ELF-1 (cell line): ENCODE measurements at places on chromosomes 6 and 20.

DNA sequence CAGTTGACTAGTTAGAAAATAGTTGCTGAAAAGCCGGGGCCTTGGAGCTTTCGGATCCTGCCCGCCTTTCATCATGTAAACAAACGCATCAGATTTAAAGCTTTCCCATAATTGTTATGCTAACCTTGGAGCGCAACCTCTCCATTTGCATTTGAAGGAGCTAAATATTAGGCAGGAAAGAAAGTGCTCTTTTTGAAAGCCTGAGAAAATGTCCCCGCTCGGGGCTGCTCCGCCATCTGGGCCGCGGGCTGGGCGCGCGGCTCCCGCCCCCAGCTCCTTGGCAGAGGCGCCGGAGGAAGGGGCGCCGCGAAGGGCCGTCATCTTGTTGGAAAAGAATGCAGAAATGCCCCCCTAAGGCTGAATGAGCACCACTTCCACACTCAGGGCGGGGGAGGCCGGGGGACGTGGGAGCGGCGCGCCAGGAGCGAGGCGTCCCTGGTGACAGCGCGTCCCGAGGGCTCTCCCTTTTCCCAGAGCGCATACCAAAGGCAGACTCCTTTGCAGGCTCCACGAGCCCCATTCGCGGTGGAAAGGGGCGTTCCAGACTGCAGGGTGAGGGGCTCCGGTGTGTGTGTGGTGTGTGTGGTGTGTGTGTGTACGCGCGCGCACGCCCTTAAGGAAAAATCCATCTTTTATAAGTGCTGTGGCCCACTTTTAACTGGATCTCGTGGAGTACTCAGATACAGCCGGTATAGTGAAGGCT, 145.6 kb upstream of the ID4 start:
- peak; percentile 90 for DNase-seq

DNA sequence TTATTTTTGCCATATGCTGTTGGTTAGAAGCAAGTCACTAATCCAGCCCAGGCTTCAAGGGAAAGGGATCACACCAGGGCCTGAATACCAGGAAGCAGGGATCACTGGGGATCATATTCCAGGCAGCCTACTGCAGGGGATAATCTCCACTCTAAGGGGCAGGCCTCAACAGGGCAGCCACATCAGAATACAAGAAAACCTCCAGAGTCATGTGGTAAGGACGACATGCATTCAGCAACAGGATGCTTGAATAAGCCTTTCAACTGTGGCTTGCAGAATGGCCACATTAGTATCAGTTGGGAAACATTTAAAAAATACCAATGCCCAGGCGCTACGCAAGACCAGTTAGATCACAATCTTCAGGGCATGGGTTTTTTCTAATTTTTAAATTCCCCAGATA, 109.1 kb downstream of the LY86 start:
- peak; percentile 43 for DNase-seq

- DNase-seq: no peak
These were observed 45.3 kb upstream of the LOC128125822 start for GRCh38 chr6:63526931-63527330.

- DNase-seq: peak; percentile 87
These were observed 9.0 kb upstream of the MRPS10 start for GRCh38 chr6:42226645-42227143.

- DNase-seq: no peak
These were observed 355 bp upstream of the AKAP7 start for GRCh38 chr6:131134980-131135243.

DNA sequence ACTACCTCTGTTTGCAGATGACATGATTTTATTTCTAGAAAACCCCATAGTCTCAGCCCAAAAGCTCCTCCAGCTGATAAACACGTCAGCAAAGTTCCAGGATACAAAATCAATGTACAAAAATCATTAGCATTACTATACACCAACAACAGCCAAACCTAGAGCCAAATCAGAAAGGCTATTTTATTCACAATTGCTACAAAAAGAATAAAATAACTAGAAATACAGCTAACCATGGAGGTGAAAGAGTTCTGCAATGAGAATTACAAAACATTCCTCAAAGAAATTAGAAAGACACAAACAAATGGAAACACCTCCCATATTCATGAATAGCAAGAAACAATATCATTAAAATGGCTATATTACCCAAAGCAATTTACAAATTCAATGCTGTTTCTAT, 65.6 kb upstream of the HTR1E start:
- DNase-seq: no peak

DNA sequence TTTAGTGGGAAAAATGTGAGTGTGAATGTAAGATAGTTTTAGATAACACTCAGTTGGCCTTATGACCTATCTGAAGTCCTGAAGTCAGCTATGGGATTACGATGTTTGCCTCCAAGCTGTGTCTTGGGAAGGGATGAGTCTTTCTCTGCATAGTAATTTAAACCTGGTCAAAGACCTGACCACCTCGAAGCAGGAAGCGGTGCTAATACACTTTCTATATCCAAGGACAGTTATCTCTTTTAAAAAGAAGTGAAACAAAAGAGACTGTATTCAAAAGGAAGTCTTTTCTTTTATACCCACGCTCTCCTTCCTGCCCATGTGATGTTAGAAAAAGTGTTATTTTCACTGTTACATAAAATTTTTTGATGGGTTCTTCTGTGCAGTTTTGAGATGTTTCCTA, 94.9 kb downstream of the JARID2 start:
- no peak for DNase-seq

- DNase-seq: no peak
These were observed 17.2 kb downstream of the DYNLT1 start for GRCh38 chr6:158627168-158627939.

- DNase-seq: peak; percentile 53
These were observed 25.7 kb downstream of the KCNK5 start for GRCh38 chr6:39203436-39204159.

DNA sequence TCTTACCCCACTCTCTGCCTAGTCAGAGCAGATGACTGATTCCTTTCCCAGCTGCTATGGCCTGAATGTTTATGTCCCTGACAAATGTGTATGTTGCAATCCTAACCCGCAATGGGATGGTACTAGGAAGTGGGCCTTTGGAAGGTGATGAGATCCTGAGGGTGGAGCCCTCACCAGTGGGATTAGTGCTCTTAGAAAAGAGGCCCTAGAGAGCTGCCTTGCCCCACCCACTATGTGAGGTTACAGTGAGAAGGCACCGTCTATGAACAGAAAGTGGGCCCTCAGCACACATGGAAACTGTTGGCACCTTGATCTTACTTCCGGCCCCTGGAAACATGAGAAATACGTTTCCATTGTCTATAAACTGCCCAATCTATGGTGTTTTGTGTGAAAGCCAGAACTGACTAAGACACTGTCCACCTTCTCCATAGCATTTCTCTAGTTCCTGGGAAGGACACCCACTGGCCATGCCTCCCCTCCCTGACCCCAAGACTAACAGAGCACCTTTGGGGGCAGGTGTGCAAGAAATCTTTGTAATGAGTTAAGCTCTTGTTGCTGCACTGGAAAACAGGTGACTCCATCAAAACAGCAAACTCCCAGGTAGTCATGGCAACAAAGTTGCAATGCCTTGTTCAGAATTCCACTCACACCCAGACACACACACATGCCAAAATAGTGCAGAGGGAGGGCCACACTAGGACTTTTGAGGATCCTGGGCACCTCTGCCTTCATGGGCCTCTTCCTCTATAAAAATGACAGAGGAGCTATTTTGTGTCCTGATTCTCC, 16.2 kb downstream of the GABRR2 start:
- no peak for DNase-seq

DNA sequence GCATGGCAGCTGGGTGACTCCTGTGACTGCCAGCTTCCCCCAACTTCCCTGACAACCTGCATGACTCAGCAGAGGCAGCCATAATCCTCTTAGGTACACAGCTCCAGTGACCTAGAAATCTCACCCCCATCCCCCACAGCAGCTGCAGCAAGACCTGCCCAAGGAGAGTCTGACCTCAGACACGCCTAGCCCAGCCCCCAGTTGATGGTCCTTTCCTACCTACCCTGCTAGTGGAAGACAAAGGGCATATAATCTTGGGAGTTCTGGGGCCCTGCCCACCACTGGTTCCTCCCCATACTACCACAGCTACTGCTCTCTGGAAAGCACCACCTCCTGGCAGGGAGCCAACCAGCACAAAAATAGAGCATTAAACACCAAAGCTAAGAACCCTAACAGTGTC, 90.2 kb downstream of the F13A1 start:
- no peak for DNase-seq

DNA sequence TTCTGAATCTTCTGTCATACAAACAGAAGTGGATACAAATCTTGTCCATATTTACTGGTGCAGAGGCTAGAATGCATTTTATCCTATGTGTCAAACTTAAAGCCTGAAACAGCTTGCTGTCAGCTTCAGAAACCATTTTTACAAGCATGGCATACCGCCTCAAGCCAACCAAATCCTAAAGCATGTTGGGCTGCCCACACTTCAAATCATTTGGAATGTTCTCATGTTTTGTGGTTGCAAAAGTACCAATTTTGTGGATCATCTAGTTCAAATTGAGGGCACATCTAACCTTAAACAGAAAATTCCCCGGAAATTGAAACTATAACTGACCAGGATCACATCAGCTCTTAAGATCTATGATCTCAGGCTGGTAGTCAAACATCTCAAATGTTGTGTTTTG, 3.2 kb downstream of the GPR63 start:
- no peak for DNase-seq

DNA sequence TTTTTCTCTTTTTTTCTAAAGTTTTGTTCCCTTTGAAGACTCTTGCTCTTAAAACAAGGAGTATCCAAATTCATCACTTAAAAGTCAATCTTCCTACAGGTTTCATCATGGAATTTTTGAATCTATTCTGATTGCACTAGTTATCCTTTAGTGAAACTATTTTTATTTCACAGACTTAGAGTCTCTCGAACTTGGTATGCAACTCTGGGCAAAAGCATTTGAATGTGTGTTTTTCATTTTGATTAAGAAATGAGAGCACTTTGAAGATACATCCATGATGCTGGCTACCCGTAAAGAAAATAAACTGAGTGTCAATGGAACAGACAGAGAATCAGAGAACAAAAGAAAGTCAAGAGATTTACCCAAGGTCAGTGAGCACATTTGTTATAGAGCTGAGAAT, 586.5 kb downstream of the EPM2A start:
- no peak for DNase-seq

DNA sequence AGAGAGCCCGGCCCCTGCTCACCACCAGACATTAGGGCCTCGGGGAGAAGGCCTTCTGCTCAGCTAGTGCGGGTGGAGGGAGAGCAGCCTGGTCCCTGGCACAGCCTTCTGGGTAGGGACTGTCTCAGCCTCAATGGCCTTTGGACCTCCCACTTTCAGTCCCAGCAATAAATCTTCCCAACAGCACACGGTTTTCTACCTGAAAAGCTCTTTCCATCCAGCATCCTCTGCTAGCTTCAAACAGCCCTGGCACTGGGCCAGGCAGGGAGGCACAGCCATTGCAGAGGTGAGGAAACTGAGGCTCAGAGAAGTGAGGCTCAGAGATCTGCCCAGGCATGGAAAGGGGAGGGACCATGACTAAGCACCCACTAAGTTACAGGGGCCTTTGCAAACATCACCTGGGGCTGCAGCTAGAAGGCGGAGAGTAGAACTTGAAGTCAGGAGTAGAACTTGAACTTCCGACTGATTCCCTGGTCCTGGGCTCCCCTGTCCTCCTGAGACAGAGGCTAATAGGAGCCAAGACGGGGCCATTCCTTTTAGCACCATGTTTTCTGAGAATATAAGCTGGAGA, 43.9 kb upstream of the NOL4L start:
- DNase-seq: no peak

- DNase-seq: peak; percentile 71
These were observed 327.2 kb downstream of the DHX35 start for GRCh38 chr20:39289316-39289715.

DNA sequence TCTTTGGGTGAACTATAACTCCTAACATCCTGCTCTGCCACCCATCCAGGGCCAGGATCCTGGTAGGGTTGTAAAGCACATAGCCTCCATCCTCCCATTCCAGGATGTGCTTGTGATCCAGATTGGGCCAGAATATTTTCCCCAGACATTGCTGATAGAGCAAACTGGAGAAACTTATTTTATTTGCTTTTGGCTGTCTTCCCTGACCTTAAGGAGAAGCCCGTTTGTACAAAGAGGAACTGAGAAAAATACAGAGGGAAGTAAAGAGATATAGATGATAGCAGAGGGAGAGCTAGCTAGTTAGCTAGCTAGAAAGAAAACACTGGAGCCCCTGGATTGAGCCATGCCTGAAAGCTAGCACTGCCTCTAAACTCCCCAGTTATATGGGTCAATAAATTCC, 9.0 kb upstream of the HDAC2 start:
- DNase-seq: no peak

DNA sequence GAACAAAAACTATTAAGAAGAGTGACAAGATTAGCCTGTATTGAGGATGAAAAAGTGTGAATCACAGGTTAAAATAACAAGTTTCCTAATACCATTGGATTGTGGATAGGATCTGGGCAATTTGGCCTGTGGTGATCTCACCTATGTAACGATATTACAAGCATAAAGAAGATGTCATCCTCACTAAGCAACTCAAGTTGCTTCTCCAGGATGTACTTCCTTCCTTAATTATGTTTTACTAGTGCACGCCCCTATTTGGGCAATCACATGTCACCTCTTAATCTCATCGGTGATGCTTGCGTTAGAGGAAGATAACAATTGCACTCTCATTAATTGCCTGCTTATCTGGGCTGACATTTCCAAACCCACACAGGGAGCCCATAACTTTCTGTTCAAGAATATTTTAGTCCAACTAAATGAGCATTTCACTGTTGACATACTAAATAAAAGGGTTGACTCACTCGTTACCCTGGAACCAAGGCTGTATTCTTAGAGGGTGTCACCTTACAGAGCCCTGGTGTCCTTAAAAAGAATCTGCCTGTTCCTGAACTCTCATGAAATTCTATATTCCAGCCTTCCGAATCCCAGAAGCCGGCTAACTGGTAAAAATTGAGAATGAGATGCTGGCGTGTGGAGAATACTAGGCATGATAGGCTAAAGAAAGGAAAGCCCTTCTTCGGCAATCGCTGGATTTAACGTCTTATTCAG, 88.2 kb upstream of the ATXN1 start:
- no peak for DNase-seq

DNA sequence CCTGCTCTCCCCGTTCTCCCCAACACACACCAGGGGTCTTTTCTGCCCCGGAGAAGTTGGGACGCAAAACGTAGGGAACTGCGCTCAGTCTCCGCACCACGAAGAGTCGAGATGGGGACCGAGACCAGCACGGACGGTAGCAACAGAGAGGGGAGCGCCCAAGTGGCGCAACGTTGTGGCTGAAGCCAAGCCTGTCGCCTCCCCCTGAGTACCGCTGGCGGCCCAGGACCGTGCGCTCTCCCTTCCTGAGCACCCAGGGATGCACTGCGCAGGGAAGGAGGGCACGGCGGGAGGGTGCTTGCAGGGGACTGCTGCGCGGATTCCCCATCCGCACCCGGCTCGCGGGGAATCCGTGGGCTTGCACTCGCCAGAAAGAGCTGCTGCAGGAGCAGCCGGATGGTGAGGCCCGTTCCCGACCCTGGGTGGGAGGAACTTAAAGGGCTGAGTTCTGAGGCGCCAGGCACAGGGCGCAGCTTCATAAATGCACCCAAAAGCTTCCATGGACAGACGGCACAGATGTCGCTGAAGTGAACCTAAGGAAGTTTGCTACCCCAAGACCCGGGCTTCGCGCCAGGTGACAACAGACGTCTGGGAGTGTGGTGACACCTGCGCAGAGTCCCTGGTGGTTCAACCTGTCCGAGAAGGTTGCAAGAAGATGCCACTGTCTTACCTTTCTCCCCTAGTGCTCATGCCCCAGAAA, 178.7 kb downstream of the TBXT start:
- no peak for DNase-seq

- no peak for DNase-seq
These were observed 210.3 kb downstream of the BCKDHB start for GRCh38 chr6:80316686-80317231.
